ENCODE measurements at places on chromosomes 12 and 14.
A peak's percentile ranks its signal among the peaks of the same experiment; 100 is the strongest.

GRCh38 chr14:97970222-97970621 is 1173.0 kb downstream of the VRK1 start:
- no peak for DNase-seq

- DNase-seq: no peak
These were observed 74.0 kb downstream of the SNAPC1 start for GRCh38 chr14:61836184-61836583.

- no peak for DNase-seq
These were observed 10.8 kb downstream of the SMIM41 start for GRCh38 chr12:52090291-52090690.

DNA sequence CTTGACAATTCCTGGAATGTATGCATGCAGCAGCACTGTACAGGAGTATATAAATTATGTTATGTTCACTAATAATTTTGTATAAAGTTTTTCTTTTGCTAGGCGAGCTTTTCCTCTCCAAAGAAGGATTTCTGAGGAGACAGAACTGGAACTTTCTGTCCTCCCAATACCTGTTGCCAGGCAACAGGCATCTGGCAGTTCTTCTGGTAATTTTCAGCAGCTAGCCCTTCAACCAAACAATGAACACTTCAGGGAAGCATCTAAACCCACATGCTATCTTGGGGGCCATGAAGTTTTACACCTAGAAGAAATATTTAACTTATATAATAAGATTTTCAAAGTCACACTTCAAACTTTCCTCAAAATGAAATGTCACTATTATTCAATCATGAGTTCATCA is 162.9 kb upstream of the SYT10 start:
- no peak for DNase-seq

GRCh38 chr12:68276402-68276930 is 23.1 kb upstream of the IL22 start:
- DNase-seq: no peak

DNA sequence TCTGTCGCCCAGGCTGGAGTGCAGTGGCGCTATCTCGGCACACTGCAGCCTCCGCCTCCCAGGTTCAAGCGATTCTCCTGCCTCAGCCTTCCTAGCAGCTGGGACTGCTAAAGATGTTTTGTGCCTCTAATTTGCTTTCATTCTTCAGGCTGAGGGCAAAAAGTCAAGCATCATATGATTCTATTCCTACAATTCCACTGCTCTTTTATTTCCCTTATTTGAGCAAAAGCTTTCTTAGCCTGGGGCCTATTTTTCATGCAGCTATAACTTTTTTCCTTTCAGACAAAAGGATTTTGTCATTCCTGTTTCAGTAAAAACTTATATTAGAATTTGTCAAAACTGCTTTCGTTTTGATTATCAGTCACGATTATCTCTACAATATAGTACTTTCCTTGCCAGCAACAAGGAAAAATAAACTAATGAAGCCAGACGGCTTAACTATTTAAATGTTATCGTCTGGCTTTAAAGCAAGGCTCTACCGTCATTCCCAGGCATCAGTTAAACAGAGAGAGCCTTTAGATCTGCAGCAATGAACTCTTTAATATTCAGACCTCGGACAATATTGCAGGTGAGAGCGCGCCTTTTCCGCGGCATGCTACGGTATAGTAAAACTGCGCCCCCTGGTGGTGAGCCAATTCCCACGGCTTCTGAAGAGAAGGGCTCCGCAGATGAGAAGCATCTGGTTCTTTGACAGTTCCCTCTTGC is 1.4 kb upstream of the SLC2A13 start:
- DNase-seq: peak; percentile 88

- no peak for DNase-seq
These were observed 191.4 kb upstream of the BCL2L14 start for GRCh38 chr12:11879306-11879705.

Data from stimulated activated CD4-positive, alpha-beta T cell treated with anti-CD3 and anti-CD28 coated beads, Interleukin-4, amount 100 ng/mL, for 48 hours (primary cell).